ENCODE measurements at places on chromosomes 16 and 17.
A peak's percentile ranks its signal among the peaks of the same experiment; 100 is the strongest.

GRCh38 chr17:15236281-15237105 is 28.6 kb downstream of the PMP22 start:
- no peak for DNase-seq

DNA sequence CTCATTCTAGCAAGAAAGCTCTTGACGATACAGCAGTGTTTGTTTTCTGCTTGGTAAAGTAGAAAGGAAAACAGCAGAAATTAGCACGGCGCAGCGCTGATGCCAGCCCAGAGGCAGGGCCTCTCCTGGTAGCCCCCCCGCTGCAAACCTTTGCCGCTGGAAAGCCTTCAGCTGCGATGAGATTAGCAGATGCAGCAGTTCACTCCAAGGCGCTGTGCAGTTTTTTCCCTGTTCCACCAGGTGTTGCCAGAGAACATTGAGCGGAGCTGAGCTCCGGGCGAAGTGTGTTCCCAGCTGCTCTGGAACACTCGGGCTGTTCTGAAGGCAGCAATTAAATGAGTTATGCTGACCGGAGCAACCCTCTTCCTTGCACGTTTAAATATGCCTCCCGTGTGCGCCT is 72.5 kb downstream of the RBFOX1 start:
- DNase-seq: no peak

DNA sequence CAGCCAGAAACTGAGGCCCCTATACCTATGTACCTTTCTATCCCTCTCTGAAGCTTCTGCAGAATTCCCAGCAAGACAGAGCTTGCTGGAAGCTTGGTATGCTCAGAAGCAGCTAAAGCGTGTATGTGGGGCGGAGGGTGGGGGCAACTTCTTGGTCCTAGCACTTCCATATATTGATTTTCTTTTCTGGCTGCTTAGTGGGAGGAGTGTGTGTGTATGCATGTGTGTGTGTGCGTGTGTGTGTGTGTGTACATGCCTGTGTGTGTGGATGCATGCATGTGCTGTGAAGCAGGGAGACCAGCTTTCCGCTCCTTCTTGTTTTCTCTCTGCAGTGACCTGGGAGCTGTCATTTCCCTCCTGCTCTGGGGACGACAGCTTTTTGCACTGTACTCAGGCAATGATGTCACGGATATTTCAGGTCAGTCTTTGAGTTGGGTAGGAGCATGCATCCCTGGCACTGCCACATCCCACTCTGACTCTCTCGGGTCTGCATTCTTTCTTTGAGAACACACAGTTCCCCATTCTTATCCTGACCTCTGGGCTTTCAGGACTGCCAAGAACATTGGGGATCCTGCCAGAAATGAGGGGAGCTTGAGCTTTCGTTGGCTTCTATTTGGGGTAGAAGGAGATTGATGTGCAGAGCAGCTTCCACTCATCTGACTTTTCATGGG is 10.7 kb downstream of the HPR start:
- no peak for DNase-seq

- DNase-seq: no peak
These were observed 17.7 kb downstream of the CCL17 start for GRCh38 chr16:57422026-57422944.

DNA sequence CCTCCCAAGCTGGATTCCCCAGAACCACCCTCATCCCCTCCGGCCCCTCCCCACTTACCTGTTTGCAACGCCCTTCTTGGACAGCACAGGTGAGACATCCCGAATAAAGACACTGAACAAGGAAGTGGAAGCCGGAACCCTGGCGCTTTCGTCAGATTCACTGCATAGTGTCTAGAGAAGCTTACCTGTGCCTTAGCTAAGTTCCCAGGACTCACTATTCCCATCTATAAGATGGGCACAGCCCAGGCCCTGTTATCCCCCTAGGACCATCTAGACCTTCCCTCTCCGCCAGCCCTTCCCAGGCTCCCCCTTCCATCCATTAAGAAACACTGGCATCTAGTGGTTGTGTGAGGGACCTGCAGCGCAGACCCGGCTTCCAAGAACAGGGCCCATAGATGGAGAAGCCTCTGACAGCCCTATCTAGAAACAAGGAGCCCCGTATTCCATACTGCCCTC is 26.9 kb upstream of the RPL38 start:
- peak; percentile 35 for DNase-seq

Measured in CD4-positive, alpha-beta T cell treated with Interleukin-17A for 4 hours (primary cell).